ENCODE measurements at places on chromosomes 2 and 18.
A peak's percentile ranks its signal among the peaks of the same experiment; 100 is the strongest.

- DNase-seq = no peak
These were observed 69.9 kb upstream of the BCL2L11 start for GRCh38 chr2:111050701-111051376.

DNA sequence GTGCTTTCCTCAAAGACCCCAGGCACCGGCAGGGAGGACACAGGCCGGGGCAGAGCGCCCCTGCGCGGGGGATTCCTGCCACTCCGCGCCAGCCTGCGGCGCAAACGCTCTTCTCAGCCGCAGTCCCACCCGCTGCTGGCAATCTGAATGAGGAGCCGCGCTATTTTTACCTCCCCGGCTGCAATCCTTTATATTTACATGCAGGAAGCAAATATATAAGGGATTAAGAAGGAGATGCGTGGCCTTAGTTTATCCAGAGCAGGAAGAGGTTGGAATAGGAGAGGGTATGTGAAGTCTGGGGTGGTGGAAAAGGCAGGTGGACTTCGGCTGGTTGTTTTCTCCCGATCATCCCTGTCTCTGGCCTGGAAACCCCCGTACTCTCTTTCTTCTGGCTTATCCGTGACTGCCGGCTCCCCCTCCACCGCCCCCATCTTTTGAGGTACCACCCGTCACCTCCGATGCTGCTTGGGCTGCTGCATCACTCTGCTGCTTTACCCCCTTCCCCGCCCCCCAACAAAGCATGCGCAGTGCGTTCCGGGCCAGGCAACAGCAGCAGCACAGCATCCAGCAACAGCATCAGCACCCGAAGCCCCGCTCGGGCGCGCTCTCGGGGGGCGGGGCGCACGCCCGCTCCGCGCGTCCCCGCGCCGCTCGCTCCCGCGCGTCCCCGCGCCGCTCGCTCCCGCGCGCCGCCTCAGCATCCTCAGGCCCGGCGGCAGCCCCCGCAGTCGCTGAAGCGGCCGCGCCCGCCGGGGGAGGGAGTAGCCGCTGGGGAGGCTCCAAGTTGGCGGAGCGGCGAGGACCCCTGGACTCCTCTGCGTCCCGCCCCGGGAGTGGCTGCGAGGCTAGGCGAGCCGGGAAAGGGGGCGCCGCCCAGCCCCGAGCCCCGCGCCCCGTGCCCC lies at the start of gene ADAM23:
TSS of gene ADAM23 (plus strand) at position 700 of the 902 bp plus-strand sequence. CDS start 335 bp downstream, outside the sequence.
- peak; percentile 29 for DNase-seq

GRCh38 chr2:126655051-126655450 lies 907 bp upstream of the GYPC start:
- DNase-seq = no peak

GRCh38 chr18:76314496-76314895 lies 180.5 kb downstream of the ZNF516 start:
- DNase-seq = no peak

DNA sequence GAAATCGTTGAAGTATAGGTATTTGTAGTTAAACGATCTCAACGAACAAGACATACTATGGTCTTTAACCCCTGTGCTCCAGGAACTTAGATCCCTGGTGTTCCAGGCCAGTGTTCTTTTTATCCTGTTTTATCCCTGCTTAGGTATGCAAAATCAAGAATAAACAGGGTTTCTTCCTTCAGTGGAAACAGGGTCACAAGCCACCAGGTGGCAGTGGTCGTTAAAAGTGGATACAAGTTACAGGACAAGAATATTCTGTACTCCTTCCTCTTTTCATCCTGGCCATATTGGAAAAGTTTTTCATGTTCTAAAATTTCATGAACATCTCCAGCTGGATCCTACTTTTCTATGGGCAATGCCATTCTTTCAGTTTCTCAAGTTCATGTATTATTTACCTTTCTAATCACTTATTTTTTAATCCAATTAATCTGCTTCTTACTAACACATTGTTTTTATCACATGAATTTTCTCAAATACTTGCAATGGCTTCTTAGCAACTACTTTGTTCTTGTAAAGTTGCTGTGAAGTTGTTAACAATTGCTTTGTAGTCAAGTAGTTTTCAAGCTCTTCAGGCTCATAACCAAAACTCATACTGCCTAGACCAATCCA lies 16.4 kb upstream of the HNMT start:
- DNase-seq = peak; percentile 31

- peak; percentile 86 for DNase-seq
These were observed 89.5 kb downstream of the ZFP36L2 start for GRCh38 chr2:43136876-43137275.

GRCh38 chr2:157596992-157597681 lies 31.5 kb downstream of the ACVR1C start:
- peak; percentile 50 for DNase-seq

GRCh38 chr2:196233805-196234475 lies 62.6 kb upstream of the STK17B start:
- DNase-seq = peak; percentile 25

GRCh38 chr18:36561046-36561445 lies 263.5 kb downstream of the FHOD3 start:
- DNase-seq = no peak

Data from CD4-positive, alpha-beta T cell treated with Interleukin-15 for 4 hours (primary cell).